Sigmoid colon (tissue), 7 donors: ENCODE measurements at places on chromosomes 16 and 17. TPM values are rescaled to one million over a fixed set of nuclear protein-coding genes. Genes with fewer than 3 reads are reported as not detected.

DNA sequence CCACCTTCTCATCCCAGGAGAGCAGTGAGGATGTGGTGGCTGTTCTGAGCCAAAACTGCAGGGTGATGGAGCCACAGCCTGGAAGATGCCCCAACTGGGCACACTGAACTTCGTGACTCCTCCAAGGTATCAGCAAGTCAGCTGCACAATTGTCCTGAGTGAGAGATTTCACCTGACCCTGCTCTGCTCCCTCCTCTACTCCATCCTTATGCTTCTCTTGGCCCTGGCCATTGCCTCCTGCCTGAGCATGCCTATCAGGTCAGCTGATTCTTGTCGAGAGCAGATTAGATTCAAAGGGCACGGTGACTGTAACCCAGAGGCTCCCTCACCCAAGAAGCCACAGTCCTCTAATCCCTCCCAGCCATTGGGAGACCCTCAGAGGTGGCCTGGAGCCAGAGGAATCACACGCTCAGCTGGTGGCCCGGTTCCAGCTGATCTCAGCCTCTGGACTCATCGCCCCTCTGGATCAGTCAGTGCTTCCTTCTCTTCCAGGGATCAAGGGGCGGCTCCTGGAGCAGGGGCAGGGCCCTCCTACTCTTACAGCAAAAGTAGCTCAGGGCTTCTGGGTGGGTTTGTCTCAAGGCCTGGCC lies 7.0 kb upstream of the CYB561 start:
- no peak for DNase-seq

DNA sequence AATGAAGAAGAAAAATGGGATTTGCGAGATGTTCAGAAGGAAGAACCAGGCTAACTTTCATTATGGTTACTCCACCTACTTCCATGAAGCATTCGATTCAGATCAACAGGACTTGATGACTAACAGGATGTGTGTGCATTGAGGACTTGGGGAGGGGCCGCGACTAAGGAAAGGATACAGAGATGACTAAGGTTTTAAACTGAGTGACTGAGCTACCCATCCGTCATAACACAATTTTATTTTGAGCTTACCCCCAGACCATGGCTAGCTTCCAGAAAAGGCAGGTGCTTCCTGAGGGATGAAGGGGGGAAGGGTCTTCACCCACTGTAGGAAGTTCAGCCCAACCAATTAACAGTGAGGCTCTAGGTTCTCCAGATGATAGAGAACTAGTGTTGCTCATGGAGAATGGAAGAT lies 2.5 kb upstream of the CDYL2 start:
- no peak for DNase-seq

GRCh38 chr17:12637745-12638651 lies 27.7 kb upstream of the MYOCD start:
- no peak for DNase-seq

DNA sequence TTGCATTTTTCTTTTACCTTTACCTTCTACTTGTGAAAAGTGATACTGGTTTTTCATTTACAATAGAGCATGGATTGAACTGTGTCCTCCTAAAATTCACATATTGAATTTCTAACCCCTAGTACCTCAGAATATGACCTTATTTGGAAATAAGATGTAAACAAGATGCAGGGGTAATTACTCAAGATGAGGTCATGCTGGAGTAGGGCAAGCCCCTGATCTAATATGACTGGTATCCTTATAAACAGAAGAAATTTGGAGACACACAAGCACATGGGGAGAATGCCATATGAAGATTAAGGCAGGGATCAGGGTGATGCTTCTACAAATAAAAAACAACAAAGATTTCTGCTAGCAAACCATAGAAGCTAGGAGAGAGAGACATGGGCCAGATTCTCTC lies 12.2 kb downstream of the MYH13 start:
- DNase-seq, result no peak

Gene PYDC1
- not detected for total RNA-seq

GRCh38 chr17:74274709-74275340 lies 791 bp downstream of the DNAI2 start:
- DNase-seq, result no peak

GRCh38 chr16:85227946-85228862 lies 115.9 kb upstream of the CIBAR2 start:
- DNase-seq, result peak; percentile 77

DNA sequence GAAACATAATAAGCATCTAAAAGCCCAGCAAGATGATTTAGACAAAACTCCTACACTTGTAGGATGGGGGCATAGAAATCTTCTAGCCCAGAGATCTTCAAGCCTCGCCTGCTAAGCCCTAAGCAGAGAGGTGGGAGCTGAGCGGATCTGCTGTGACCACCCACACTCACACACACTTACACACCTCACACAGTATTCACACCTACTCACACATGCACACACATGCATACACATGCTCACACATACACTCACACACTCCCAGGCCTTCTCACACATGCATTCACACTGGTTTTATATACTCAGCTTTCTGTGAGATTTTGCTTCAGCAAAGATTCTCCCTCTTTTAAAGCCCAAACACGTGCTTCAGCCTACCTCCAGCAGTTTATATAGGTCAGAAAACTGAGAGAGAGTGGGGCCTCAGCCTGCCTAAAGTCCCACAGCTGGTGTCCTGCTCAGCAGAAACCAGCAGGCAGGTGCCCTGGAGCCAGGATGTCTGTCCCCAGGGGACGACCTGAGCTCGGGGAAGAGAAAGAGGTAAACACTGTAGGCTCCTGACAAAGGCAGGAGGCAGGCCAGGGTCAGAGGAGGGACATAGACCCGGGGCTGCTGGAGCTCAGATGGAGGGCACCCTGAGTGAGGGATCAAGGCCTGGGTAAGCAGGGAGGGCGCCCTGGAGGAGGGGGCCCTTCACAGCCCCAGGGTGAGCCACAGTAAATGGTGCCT lies 12.0 kb upstream of the KRT19 start:
- no peak for DNase-seq

- no peak for DNase-seq
These were observed 9.7 kb upstream of the CCL2 start for GRCh38 chr17:34245351-34245905.

DNA sequence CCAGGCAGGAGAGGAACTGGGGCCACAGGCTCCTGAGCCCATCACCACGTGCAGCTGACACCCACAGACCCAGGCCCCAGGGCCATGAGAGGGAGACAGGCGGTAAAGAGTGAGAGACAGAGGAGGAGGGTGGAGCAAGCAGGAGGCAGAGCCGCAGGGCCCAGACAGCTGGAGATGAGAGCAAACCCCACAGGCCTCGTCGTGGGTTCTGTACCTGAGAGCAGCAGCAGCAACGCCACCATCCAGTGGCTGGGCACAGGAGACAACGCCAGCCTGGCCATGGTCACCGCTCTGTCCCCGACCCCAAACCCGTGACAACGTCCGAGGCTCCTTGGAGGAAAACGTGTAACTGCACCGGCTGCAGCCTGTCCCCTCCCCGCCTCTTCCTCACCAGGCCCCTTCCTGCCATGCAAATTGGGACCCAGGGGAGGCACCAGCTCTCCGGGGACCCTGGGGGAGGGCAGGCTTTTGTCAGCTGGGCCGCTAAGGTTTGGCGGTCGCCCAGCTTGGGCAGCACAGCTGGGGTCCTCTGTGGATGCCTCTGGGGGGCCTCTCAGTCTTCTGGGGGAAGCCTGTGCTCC lies at the start of gene CD79B:
TSS of gene CD79B (minus strand) at position 351 of the 581 bp plus-strand sequence. CDS start at position 281, 70 bp downstream.
- DNase-seq, result no peak

DNA sequence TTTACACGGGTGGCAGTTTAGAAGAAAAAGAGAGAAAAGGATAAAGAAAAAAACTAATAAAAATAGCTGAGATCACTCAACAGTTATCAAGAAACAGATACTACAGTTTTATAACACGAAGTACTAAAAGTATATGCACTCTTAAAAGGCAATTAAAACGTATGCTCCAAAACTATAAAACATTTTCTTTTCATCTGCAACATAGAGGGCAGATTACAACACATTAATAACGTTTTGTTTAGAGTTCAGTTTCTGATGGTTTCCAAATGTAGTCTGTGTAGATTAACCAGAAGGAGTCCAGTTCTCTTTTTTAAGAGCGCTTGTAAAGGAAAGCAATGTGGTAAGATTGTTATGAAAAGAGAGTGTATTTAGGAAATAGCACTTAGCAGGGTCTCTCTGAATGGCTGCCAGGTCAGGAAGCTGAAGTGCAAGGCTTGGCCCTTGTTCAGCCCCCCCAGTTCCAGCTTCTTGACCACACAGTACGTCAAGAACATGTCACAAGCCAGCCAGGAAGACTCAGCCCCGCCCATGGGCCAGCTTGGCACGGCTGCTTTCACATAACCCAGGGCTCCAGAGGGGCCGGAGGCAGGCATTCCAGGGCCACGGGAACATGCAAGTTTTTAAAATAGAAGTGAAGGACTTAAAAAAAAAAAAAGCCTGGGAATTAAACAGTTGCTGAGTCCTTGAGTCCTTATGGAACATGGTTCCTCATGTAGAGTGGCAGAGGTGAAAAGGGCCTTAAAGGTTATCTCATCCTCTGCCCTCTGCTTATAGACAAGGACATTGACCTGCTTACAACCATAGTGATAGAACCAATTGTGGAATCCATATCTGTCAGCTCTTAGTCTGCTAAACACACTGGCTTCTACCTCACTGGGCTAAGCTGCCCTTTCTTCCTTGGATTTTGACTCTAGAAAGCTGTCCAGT lies 147.4 kb upstream of the TBX2 start:
- peak; percentile 95 for DNase-seq

DNA sequence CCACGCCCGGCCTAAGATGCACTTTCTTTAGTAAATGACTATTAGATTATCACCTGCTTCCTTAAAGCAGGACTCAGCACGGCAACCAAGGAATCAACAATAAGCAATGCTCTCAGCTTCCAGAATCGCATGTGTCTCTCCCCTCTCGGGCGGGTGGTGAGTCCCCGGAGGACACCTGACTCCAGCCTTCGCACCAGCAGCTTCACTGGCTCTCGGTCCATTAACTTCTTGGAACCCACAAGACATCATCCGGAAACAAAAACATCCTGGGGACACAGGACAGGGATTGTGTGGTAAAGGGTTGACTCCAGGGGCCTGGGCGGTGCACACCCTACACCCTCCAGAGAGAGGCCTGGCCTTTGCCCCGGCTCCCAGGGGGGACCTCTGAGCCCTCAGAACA lies 22.7 kb downstream of the UTS2R start:
- no peak for DNase-seq

GRCh38 chr16:31427441-31428278 lies 500 bp downstream of the COX6A2 start:
- peak; percentile 74 for DNase-seq

Gene TBC1D3G
- total RNA-seq, result not detected

- DNase-seq, result no peak
These were observed 64.1 kb downstream of the RMI2 start for GRCh38 chr16:11409398-11409797.

Gene CCDC200
- not detected for total RNA-seq

GRCh38 chr17:78665952-78666920 lies 89.0 kb upstream of the DNAH17 start:
- DNase-seq, result no peak

Gene HOXB8
- 0.68 TPM for total RNA-seq

- peak; percentile 98 for DNase-seq
These were observed at the start of gene ATP6V0A1 for GRCh38 chr17:42458497-42459255. ATP6V0A1 (plus strand) TSS chr17:42458878; CDS start chr17:42460895, 2,017 bp downstream.

DNA sequence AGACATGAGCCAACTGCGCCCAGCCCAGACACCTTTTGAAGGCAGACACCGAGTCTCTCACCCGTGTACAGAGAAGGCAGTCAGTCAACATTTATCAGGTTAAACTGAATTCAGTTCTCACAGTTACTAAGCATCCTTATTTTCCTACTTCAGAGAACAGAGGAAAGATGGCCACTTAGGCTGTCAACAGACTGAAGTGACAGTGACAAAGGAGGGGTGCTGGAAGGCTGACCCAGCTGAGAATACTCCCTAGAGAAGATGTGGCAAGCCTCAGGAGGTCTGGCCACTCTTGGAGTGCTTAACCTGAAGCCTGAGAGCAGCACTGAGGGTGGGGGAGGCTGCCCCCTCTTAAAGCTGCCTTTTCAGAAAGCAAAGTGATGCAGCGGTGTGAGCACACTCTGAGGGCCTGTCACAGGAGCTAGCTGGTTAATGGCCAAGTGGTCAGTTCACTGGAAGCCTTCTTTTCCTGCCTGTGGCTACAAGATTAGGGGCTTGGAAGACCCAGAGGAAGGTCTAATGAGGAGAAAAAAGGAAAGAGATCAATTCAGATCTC lies 51.0 kb upstream of the SREBF1 start:
- no peak for DNase-seq

DNA sequence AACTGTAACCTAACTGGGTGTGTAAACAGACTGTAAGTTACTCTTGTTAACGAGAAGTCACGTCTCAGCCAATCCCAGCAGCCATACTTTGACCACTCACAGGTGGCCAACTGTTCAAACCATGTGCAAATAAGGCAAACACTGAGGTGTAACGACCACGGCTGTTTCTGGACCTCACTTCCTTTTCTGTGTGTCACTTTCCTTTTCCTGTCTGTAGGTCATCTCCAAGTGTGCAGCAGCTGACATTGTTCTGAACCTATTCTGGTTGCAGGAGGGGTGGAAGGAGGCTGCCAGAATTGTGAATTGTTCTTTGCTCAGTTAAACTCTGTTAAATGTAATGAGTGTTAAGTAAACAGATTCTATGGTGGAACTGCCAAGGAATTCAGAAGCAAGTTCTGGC lies 627.4 kb downstream of the KCNJ2 start:
- no peak for DNase-seq

Gene TTYH2
- total RNA-seq, result 4.9 TPM

DNA sequence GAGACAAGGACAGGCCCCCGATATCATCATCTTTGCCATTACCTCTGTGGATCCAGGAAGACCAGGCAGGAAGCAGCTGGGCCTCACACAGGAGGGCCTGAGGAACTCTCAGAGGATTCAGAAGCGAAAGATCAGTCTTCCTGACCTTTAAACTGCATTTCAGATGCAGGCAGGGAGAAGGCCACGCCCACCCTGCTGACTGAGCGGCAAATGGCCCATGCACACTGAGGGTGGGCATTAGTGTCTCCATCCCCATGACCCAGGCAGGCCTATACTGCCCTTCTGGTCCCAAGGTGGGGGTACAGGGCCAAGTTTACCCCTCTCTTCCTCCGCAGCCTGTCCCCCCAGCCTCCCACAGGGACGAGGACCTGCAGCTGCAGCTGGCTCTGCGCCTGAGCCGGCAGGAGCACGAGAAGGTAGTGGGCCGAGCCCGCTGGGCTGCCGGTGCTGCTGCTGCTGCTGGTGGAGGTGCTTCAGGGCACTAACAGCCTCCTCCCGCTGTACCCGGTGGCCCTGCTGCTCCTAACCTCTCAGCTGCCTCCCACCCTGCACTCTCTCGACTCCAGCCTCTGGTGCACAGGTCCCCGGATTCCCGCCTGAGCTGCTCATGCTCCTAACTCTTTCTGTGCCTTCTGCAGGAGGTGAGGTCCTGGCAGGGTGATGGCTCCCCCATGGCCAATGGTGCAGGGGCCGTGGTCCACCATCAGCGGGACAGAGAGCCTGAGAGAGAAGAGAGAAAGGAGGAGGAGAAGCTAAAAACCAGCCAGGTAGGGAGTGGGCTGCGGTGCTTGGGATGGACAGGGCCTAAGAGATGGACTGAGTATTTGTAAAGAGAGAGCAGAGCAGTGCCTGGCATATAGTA lies 6.2 kb downstream of the EPN3 start:
- DNase-seq, result no peak

GRCh38 chr16:2200313-2200712 lies 3.9 kb upstream of the CASKIN1 start:
- DNase-seq, result no peak

Gene NPIPA2
- not detected for total RNA-seq
